AG08396 (cell line): ENCODE measurements at places on chromosomes 3 and 15.

DNA sequence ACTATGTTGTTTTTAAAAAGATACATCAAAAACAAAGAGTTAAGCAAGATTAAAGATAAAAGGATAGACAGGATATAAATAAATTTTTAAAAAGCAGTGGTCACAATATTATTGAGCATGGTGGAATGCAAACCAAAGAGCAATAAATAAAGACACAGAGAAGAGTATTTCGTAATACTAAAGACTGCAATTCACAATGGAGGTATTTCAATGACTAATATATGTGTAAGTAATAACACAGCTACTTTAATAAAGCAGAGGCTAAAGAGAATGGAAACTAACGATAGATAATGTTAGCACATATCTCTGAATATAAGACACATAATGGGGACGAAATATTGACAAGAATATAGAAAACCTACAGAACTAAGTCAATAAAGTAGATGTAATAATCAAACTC is 219.6 kb downstream of the WDR72 start:
- DNase-seq = no peak

DNA sequence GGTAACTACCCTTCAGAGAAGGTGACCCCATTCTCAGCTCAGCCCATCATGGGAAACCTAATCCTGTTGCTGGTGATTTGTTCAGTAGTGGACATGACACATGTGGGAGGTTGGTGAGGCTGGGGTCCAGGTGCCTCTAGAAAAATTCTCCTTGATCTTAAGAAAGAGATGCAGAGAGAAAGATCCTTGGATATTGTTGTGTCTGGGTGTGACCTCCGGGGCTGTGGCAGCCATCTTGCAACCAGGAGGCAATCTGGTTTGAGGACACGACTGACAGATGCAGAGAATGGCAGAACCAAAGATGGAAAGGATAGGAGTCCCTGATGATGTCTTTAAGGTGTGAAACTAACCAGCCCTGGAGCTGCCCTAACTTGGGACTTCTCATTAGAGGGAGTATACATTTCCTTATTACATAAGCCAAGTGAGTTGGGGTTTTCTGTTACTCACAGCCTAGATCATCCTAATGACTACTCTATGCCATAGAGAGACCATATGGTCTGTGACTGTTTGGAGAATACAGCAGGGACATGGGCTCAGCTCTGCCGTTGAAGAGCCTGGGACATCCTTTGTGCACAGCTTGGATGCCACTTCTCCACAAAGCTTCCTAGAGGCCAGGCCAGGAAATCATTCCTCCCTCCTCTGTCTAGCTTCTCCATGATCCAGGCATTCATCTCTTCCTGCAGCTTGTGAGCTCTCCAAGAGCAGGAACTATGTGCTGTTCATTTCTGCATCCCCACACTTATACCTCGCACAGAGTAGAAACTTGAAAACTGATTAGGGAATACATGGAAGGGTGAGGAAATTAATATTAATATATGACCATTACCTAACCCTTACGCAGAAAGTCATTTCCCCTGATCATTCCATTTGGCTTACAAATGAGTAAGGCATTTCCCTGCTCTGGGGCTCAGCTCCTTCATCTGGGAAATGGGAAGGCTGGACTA is 45.9 kb downstream of the HRH1 start:
- DNase-seq = no peak

GRCh38 chr15:59556380-59556779 is 55.2 kb upstream of the GCNT3 start:
- no peak for DNase-seq

- DNase-seq = no peak
Measured at GRCh38 chr3:172359996-172360395, 88.3 kb downstream of the GHSR start.

DNA sequence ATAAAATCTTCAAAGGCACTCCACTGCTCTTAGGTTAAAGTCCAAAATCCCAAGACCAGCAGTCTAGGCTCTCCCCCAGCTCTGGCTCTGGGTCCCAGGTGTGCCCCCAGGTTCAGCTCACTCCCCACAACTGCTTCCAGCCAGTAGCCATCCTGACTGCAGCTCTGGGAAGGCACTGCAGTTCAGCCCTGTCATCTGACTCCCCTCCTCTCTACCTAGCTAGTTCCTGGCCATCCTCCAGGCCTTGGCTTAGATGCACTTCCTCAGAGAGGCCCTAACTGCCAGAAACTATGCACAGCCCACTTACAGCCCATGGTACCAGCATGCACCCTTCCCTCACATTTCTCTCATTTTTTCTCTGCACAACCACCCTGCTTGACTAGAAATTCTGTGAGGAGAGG is 25.5 kb downstream of the TBC1D2B start:
- no peak for DNase-seq

- DNase-seq = no peak
Measured at GRCh38 chr3:143843587-143843986, 4.7 kb downstream of the SLC9A9 start.

DNA sequence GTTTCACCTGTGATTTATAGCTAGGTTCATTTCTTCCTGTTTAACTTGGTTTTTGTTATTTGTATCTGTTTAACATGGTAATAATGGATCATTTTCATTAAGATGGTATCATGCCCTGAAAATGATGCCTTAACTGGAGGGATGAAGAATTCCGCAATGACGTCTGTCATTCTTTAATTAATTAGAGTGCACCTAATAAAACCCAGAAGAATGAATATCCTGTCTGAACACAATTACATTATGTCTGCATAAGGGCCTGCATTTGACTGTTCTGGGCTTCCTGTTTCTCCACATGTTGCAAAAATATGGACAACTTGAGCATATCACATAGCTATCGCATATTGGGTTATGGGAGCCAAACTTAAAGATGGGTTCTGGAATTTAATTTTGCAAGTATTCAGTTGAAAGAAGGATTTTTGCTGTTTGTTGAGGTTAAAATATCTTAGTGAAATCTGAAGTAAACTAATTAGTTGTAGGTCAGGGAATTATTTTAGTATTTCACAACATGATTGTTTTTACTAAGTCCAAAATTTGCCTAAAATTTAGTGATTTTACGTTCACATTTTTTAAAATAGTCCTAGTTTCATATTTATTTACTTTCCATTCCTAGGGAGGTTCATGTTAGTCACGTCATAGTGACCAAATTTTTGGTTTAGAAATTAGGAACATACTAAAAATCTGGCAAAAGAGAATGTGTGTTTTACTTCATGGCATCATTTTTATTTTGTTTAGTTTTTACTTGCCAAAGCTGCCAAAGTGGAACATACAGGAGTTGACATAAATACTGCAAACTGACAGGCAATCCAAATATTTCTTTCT is 321.0 kb upstream of the TGFBR2 start:
- DNase-seq = no peak

DNA sequence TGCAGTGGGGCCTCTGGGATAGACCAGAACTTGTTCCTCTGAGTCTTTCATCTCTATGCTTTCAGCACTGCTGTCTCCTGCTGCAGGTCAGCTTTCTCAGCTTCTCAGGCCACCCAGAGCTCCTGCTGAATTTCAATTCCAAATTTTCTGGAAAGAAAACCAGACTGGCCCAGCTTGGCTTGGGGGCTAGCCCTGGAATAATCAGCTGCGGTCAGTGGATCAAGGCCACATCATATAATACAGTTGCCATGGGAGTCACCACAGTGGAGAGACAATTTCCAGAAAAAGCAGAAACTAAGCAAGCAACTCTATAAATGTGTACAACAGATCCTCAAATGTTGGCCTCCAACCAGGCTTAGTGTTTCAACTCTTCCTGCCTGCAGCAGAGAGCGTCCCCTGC is 91.1 kb upstream of the SLC24A5 start:
- DNase-seq = no peak

DNA sequence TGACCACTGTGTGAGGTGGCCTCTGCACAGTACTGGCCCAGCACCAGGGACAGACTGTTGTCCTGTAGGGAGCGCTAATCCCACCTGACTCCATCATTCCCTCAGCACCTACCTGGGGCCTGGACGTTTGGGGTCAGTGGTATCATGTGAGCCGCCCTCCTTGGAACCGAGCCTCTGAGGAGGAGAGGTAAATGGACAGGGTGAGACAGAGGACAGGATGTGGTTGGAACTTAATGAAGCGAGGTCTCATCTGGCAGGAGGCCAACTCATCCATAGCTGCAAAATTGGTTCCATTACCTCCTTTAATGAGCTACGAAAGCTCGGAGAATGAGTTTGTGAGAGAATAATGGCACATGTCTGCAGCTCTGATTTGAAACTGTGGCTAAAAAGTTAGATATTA is 13.9 kb downstream of the MAPKAPK3 start:
- no peak for DNase-seq

DNA sequence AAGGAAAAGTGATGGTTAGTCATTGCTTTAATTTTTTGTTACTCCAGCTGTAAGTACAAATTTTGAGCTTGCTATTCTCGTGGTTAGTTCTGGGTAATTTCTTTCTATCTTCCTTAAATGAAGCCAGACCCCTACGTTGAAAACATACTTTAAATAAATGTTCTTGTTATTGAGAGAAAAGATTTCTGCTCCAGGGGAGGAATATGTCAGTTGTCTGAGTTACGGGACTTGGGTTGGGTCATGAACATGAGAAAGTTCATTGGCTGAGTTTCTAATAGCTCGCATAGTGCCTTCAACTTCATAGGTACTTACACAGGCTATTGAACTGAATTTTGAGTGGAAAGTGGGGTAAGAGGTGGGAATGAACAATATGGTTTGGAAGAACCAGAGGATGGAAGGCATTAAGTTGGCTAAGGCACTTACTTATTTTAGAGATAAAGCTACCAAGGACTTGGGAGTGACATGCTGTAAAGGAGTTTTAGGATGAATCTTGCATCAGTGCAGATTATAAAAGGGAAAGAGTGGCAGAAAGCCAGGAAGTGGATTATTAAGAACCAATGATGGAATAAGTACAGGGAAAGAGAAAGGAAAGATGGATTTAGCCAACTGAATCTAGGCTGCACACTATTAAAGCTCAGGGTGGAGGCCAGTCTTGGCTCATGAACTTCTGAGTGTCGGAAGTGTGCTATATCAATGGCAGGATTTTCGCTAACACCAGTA is 1.4 kb downstream of the RPSA start:
- no peak for DNase-seq

DNA sequence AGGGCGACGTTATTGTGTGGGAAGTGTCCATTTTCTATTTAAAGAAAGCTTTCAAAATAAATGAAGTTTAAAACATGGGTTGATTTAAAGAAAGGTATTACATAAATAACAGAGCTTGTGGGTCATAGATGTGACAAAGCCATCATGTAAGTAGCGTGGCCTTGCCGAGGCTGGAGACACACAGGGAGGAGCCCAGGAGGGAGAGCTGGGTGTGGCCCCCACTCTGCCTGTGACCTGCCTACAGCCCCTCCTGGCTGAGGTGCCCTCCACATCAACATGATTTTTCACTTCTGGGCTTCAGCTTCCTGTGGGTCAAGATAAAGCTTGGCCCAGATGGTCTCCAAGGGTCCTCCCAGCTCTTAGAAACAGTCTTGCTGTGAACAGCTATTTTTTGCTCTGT is 12.5 kb upstream of the MGLL start:
- no peak for DNase-seq

DNA sequence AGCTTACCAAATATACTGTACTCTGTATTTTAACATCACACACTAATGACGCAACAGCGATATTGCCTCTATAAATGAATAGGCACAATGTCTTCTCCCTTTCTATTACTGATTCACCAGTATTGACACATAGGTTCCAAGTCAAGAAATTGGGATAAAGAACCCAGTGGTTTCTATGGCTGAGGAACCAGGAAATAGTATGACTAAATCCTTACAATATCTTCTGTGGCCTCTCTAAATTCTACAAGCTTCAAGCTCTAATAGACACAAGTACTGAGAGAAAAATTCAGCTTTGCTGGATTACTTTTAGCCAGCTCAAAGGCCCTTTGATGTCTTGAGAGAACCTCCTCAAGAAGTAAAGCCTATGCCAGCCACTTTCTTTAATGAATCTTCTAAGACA is 162.5 kb downstream of the DPH6 start:
- no peak for DNase-seq

DNA sequence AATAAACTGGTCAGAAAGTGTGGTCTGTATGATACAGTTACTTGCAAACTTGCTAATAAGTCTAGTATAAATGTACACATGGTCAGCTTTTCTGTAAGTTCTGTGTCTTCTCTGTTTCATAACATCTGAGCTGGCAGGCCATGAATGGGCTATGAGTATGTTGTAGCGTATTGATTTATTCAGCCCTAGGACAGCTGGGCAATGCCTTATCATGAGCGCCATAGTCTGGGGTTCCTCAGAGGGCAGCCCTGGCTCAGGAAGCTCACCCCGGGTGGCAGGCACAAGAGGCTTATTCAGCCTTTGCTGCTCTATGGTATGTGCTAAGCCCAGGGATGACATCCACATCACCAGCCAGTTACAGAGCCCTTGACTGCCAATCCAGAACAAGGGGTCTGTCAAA is 50.7 kb upstream of the CCR2 start:
- no peak for DNase-seq

DNA sequence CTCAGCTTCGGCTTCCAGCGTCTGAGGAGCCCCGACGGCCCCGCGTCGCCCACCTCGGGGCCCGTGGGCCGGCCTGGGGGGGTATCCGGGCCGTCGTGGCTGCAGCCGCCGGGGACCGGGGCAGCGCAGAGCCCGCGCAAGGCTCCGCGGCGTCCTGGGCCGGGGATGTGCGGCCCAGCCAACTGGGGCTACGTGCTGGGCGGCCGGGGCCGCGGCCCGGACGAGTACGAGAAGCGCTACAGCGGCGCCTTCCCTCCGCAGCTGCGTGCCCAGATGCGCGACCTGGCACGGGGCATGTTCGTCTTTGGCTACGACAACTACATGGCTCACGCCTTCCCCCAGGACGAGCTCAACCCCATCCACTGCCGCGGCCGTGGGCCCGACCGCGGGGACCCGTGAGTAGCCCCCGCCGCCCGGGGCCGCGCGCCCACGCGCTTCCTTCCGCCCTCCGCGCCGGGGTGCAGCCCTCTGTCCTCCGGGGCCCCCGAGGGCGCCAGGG is 462 bp downstream of the EDEM1 start:
- peak; percentile 66 for DNase-seq

DNA sequence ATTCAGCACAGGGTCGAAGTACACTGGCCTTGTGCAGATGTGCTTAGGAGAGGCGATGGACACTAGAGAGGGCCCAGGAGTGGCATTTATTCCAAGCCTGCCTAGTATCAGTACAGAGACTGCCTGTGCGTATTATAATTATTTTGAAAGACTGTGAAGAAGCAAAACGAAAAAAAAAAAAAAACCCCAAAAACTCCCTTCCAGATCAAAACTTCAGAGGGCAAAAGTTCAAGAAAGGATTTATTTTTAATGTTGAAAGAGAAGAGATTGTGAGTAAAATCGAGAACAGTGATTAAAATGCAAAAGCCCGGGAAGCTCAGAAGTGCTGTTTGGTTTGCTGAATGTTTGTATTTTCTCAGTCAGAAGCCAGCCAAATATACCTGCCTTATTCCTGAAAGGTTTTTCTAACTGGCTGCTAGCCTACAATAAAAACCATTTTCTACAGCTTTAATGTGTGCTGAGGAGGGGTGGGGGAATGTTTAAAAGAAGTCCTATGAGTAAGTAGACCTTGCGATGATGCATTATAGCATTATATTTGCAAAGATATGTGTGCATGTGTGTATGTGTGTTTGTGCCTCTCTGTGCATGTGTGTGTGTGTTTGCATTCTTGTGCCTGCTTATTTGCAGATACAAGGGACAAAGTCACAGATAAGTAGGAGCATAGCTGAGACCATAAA is 19.3 kb upstream of the LZTFL1 start:
- no peak for DNase-seq
